Femur (tissue), 1 donor: ENCODE measurements at places on chromosomes 13 and 19.

DNA sequence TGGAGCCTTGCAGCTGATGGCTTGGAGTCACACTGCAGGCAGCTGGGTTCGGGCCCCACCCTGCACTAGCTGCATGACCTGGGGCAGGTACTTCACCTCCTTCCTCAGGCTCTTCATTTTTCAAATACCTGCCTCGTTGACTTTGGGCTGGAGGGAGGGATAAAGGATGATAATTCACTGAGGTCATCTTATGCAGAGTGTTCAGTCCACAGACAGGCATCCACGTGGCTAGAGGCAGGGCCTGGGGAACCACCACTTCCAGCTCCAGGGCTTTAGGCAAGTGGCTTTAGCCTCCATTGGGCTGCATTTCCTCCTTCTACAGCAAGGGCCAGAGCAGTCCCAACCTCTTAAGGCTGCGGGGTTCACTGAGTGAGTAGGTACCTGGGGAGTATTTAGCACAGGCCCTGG, 84.8 kb downstream of the SIPA1L3 start:
- DNase-seq, result no peak

- DNase-seq, result no peak
Measured at GRCh38 chr13:26946684-26947343, 186.2 kb upstream of the GPR12 start.

GRCh38 chr13:105327581-105328126, 1207.8 kb downstream of the EFNB2 start:
- DNase-seq, result no peak

DNA sequence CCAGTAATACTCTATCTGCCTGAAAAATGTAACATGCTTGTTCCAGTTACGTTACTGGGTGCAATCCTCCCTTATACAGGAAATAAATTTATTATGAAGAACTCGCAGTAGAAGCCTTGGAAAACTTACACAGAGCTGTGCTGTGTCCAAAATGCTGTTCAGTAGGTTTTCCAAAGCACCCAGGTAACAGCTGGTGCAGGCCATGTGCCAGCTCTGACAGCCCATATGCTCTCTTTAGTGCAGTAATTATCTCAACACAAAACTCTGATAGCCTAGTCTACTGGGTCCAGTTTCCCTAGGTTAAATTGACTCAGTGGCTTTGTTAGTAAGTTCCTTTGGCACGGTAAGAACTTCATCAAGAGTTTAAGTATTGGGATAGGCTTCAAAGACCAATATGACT, 120.7 kb upstream of the OBI1 start:
- DNase-seq, result no peak

GRCh38 chr19:55400281-55401087, 7.1 kb downstream of the UBE2S start:
- no peak for DNase-seq

DNA sequence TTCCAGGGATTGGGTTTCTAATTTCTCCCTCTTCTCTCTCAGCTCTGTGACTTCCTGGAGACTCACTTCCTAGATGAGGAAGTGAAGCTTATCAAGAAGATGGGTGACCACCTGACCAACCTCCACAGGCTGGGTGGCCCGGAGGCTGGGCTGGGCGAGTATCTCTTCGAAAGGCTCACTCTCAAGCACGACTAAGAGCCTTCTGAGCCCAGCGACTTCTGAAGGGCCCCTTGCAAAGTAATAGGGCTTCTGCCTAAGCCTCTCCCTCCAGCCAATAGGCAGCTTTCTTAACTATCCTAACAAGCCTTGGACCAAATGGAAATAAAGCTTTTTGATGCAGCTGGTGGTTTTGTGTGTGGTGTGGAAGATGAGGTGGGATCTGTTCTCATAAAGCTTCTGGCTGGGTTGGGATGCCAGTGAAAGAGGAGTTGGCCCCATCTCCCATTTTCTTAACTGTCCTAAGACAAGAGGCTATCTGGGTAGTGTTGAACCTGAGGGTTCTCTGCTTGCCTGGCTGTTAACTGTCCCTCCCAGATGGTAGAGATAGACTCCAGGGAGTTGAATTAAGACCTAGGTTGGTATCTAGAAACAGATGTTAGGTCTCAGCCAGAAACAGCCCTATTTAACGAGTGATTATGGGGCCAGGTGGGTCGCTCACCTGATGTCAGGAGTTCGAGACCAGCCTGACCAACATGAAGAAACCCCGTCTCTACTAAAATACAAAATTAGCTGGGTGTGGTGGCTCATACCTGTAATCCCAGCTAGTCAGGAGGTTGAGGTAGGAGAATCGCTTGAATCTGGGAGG, 1.6 kb downstream of the FTL start:
- no peak for DNase-seq

- peak; percentile 79 for DNase-seq
Measured at GRCh38 chr13:41668130-41668757, 210.9 kb downstream of the RGCC start.
